ENCODE measurements at places on chromosomes 2 and 18.

DNA sequence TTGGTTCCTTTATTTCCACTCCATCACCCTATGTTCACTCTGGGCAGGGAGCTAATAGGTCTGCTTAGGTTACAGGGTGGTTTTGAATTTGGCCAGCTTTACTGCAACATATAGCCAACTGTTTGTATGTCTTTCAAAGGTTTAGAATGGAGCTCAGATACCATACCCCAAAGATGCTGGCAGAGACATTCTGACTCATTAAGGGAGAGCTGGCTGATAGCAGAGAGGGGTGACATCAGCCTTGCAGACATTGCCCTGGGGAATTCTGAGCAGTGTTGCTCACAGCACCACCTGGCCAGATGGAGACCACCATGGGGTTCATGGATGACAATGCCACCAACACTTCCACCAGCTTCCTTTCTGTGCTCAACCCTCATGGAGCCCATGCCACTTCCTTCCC lies 2.1 kb downstream of the PROKR1 start:
- DNase-seq: no peak

DNA sequence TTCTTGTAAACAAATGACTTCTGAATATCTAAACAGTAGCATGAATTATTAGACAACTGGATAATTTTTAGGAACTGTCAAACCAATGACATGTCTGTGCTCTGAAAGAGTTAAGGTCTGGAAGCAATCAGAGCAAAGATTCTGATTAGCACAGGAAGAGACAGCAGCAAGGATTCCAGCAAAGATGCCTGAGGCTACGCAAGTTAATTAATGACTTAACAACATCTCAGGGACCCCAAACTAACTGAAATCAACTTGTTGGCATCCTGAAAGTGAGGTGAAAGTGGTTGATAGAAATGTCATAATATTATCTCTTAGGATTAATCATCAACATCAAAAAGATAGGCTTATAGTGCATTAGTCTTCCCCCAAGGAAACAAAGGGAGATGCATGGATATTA lies 123.3 kb upstream of the TMEM200C start:
- DNase-seq: no peak

- no peak for DNase-seq
These were observed 95.5 kb downstream of the THNSL2 start for GRCh38 chr2:88265352-88266303.

- no peak for DNase-seq
These were observed 107.8 kb upstream of the PNPT1 start for GRCh38 chr2:55801436-55801835.

DNA sequence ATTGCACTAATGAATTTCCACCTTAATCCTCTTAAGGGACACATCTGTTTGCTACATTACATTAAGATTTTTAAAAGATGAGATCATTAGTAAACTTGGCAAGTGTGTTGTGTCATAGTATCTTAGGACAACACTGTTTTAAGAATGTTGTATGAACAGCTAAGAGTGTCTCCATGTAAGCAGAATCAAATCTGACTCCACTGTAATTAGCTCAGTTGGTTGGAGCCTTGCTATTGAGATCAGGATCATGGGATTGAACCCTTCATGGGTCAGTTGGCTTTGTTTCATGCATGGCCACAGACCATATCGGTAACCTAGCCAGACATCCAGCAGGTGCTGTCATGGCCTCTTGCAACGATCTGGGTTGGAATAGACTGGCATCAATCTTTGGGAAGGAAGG lies 5.2 kb downstream of the FHOD3 start:
- DNase-seq: no peak

- no peak for DNase-seq
These were observed 166.9 kb downstream of the ETAA1 start for GRCh38 chr2:67564076-67564475.

DNA sequence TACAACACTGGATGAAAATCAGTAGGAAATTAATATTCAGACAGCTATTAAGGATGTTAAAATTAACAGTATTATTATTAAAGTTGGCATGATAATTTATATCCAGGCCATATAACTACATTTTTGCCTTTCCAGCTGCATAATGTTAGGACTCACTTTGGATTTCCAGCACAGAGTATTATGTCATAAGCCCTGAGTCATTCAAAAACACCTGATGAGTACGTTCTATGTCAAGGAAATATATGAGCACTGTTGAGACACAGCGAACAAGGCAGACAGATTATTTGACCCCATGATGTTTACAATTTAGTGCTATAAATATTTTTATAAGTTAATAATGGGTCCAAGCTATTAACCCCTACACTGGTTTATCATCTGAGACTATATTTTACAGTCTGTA lies 59.8 kb upstream of the RIT2 start:
- DNase-seq: no peak

GRCh38 chr2:62216616-62217015 lies 20.7 kb downstream of the B3GNT2 start:
- DNase-seq: no peak

Measured in NCI-H510A treated with DMSO at 0.1 percent for 48 hours (cell line).